ENCODE measurements at places on chromosomes 5 and 9.

GRCh38 chr5:147686421-147686820 is 96.1 kb downstream of the JAKMIP2 start:
- no peak for DNase-seq
- no peaks in the 10 kb centered on the region for H3K27me3 ChIP-seq
- no peak overlapping the region for H3K27ac ChIP-seq
- H3K4me3 ChIP-seq, result no peak overlapping the region
- H3K36me3 ChIP-seq, result no peaks in the 10 kb centered on the region

DNA sequence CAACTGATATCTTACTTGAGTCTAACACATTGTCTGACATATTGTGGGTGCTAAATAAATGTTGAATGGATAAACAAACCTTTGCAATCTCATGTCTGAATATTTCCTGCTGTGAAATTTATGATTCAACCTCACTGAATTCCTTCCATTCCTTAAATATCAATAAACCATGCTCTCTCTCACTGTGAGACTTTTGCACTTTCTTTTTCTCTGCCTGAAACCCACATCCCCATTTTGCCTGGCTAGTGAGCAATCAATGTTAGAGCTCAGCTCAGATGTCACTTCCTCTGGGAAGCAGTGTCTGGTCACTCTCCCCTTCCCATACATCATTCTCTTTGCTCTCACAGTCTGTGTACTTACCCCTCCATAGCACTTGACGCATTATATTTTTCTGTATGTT is 383.7 kb upstream of the TRPC7 start:
- H3K27me3 ChIP-seq, result no peaks in the 10 kb centered on the region
- DNase-seq, result no peak
- H3K4me3 ChIP-seq, result no peak overlapping the region
- H3K4me1 ChIP-seq, result no peaks in the 10 kb centered on the region
- H3K36me3 ChIP-seq, result no peaks in the 10 kb centered on the region
- H3K27ac ChIP-seq, result no peak overlapping the region

GRCh38 chr9:91195372-91196012 is 166.2 kb downstream of the AUH start:
- DNase-seq, result no peak
- H3K36me3 ChIP-seq, result no peaks in the 10 kb centered on the region
- H3K4me3 ChIP-seq, result no peak overlapping the region
- H3K27me3 ChIP-seq, result peaks cover 4% of the 10 kb centered on the region

- H3K27ac ChIP-seq, result no peak overlapping the region
- no peaks in the 10 kb centered on the region for H3K36me3 ChIP-seq
- H3K4me3 ChIP-seq, result no peak overlapping the region
- H3K27me3 ChIP-seq, result no peaks in the 10 kb centered on the region
- DNase-seq, result no peak
Observed at GRCh38 chr9:88587885-88588649, 53.1 kb downstream of the NXNL2 start.

- H3K36me3 ChIP-seq, result no peaks in the 10 kb centered on the region
- H3K27me3 ChIP-seq, result peaks cover 11% of the 10 kb centered on the region
- no peak overlapping the region for H3K27ac ChIP-seq
- no peak overlapping the region for H3K4me3 ChIP-seq
Observed at GRCh38 chr5:171477101-171477500, 57.7 kb downstream of the FGF18 start.

DNA sequence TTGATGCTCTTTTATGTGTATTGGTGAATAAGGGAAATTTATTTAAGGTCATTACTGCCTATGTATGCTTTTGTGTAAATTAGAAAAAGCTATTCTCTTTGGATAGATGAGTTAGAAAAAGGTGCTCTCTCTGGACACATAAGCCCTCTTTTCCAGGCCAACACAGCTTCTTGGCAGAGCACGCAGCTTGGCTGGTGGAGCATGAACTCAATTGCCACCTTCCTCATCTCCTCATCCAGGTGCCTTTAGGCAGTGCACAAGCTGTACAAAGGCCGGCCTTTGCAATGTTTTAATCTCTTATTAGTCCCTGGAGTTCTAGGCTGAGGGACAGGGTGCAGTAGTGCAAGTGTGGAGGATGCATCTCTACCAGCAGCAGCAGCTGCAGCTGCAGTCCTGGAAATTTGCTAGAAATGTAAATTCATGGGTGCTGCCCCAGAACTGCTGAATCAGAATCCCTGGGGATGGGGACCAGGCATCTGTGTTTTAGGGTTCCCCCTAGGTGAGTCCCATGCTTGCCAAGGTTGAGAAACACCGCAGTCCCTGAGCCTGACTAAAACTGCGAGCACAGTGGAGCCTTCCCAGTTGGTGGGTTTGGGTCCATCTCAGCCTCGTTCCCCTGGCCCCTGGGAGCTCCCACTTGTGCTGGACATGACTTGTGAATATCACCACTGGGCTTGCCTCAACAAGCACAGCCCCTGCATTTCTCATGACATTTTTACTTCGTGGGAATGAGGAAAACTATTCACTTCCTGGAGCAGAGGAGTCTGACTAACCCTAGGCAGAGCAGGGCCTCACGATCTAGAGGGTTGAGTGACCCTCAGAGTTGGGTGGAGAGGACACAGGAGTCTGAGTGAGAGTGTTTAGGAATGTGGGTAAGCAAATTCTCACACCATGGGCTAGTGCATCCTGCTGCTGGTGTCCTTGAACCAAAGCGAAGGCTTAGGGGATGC is 272.3 kb downstream of the ZSWIM6 start:
- H3K36me3 ChIP-seq, result no peaks in the 10 kb centered on the region
- DNase-seq, result peak; percentile 2
- no peak overlapping the region for H3K4me3 ChIP-seq
- peaks cover 3% of the 10 kb centered on the region for H3K27me3 ChIP-seq

DNA sequence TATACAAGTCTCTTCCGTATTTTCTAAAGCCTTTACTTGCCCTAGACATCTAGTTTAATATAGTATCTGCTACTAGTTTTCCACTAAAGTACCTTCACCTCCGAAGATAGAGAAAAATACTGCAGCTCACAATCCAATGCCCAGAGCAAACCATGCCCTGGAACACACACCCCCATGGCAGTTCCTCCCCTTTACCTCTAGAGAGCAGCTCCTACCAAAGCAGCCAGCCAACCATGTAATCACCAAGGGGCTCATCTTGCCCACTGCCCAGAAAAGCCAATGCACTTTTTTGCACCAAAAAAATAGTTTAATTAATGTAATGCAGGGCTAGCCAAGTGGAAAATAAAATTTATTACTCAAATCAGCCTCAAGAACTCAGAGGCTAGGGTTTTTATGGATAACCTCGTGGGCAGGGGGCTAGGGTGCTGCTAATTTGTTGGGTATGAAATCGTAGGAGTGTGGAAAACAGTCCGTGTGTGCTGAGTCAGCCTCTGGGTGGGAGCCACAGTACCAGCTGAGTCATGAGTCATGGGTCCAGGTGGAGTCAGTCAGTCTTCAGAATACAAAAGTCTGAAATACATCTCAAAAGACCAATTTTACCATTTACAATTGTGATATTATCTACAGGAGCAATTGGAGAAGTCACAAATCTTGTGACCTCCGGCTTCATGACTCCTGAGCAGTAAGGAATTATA is 120.1 kb upstream of the ACO1 start:
- no peak overlapping the region for H3K4me3 ChIP-seq
- H3K27me3 ChIP-seq, result no peaks in the 10 kb centered on the region
- no peak overlapping the region for H3K27ac ChIP-seq
- no peaks in the 10 kb centered on the region for H3K4me1 ChIP-seq

GRCh38 chr9:3880851-3881250 is 355.1 kb upstream of the RFX3 start:
- H3K27me3 ChIP-seq, result no peaks in the 10 kb centered on the region
- no peak for DNase-seq
- H3K4me3 ChIP-seq, result no peak overlapping the region
- no peaks in the 10 kb centered on the region for H3K36me3 ChIP-seq
- H3K27ac ChIP-seq, result peak overlapping the region; percentile 61

- DNase-seq, result no peak
- no peak overlapping the region for H3K4me3 ChIP-seq
- peaks cover 16% of the 10 kb centered on the region for H3K27me3 ChIP-seq
- H3K36me3 ChIP-seq, result no peaks in the 10 kb centered on the region
Observed at GRCh38 chr9:36770025-36770424, 197.3 kb downstream of the MELK start.

- peaks cover 14% of the 10 kb centered on the region for H3K4me1 ChIP-seq
- H3K27me3 ChIP-seq, result no peaks in the 10 kb centered on the region
- no peak for DNase-seq
- H3K4me3 ChIP-seq, result peak overlapping the region; percentile 92
Observed at GRCh38 chr9:3526997-3527940, 1.5 kb upstream of the RFX3 start.

DNA sequence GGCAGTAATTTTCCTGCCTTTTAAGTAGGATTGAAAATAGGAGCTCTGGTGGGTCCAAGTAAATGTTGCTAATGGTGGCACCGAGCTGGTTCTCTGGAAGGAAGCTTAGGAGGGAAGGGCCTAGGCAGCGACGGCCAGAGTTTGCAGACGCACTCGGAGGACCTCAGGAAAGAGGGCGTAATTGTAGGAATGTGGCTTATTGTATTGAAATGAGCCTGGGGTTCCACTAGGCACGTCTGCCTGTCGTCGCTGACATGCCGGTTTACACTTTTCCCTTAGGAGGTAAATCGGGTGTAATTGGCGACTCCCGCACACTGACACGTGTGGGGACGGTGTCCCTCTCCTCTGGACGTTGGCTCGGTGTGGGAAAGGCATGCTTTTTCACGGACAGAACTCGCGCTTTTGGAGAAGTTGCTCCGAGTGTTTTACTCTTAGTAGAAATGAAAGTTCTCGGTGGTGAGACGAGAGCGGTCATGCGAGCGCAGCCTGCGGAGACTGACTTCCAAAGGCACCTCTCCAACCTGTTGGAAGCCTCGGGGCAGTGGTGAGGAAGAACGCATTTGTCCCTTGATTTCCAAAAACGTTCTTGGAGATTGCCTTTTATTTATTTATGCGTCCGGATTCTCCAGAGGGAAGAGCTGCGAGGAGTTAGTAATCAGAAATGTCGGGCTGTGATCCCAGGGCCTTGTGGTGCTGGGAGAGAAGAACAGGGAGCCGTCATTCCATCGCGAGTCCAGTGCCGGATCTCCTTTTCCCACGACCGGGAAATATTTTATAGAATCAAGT is 1.3 kb downstream of the NR4A3 start:
- no peak overlapping the region for H3K27ac ChIP-seq
- DNase-seq, result no peak
- H3K4me3 ChIP-seq, result peak overlapping the region; percentile 86
- peaks cover 29% of the 10 kb centered on the region for H3K4me1 ChIP-seq
- no peaks in the 10 kb centered on the region for H3K36me3 ChIP-seq

- no peak overlapping the region for H3K27ac ChIP-seq
- no peak for DNase-seq
- H3K36me3 ChIP-seq, result no peaks in the 10 kb centered on the region
- no peak overlapping the region for H3K4me3 ChIP-seq
- H3K4me1 ChIP-seq, result peaks cover 17% of the 10 kb centered on the region
Observed at GRCh38 chr5:56412601-56413379, 179.7 kb upstream of the ANKRD55 start.

- DNase-seq, result no peak
- H3K4me3 ChIP-seq, result no peak overlapping the region
- H3K4me1 ChIP-seq, result no peaks in the 10 kb centered on the region
- H3K27ac ChIP-seq, result no peak overlapping the region
- H3K36me3 ChIP-seq, result no peaks in the 10 kb centered on the region
- no peaks in the 10 kb centered on the region for H3K27me3 ChIP-seq
Observed at GRCh38 chr9:16484180-16484579, 386.3 kb downstream of the BNC2 start.

DNA sequence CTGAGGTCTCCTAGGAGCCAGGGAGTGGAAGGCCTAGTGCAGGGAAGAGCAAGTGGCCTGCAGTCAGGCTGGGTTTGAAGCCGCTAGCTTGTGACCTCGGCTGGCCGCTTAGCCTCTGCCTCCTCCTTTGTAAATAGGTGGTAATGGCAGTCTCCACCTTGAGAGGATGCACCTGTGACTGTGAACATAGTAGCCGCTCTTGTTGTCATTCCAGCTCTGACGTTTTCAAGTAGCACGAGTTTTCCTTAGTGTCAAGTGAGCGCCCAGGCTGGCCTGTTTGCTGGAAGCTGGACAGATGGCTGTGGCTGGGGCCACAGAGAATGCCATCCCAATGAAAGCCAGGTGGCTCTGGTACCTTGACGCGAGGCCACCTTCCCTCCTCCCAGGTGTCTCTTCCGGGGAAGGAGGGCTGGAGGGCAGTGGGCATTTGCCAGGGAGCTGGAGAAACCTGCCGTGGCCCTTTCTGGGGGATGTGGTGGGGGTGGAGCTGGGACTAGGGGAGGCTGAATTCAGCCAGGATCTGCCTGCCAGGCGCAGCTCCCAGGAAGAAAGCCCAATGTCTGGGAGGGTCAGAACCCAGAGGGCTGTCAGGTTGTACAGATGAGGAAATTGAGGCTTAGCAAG is 2.5 kb downstream of the ASS1 start:
- H3K27ac ChIP-seq, result no peak overlapping the region
- H3K4me1 ChIP-seq, result peaks cover 48% of the 10 kb centered on the region
- DNase-seq, result no peak
- peaks cover 16% of the 10 kb centered on the region for H3K27me3 ChIP-seq

GRCh38 chr9:132068605-132069004 is 11.1 kb downstream of the MED27 start:
- DNase-seq, result no peak
- H3K4me3 ChIP-seq, result no peak overlapping the region
- H3K36me3 ChIP-seq, result peaks cover 7% of the 10 kb centered on the region
- no peaks in the 10 kb centered on the region for H3K27me3 ChIP-seq
- H3K27ac ChIP-seq, result no peak overlapping the region

DNA sequence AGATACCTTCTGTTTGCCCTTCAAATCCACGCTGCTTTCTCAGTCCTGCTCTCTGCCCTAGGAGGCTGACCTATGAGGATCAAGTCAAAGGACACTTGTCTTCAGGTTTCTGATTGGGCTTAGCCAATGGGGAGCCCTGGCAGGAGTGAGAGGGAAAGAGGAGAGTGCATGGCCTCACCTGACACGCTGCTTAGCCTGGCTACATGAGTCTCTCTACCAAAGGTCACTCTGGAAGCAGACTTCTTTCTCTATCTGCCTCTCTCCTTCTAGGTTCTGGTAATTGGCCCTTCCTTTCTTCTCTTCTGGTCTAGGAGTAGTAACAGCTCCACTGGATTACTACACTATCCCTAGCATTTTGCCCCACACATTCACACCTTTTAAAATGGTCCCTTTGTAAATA is 13.1 kb downstream of the ARSB start:
- DNase-seq, result no peak
- no peak overlapping the region for H3K4me3 ChIP-seq
- peaks cover 11% of the 10 kb centered on the region for H3K4me1 ChIP-seq
- no peak overlapping the region for H3K27ac ChIP-seq

DNA sequence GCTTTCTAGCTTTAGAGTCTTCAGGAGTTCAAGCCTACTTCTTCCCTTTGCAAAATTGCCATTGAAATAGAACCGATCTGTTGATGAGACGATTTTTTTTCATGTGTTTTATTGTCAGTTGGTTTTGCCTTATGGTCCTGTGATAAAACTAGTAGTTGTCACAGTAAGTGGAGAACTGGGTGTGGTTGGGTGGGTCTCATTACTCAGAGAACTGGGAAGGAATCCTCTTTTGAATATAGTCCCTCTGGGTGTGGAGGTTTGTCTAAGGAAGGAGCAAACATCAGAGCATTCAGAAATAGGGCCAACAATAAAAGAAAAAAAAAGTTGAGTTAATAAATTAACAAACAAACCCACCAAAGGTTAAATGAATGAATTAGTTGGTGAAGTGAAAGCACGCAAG is 69.0 kb downstream of the ALDH1A1 start:
- H3K36me3 ChIP-seq, result no peaks in the 10 kb centered on the region
- no peak overlapping the region for H3K4me3 ChIP-seq
- H3K27me3 ChIP-seq, result no peaks in the 10 kb centered on the region
- DNase-seq, result no peak
- H3K4me1 ChIP-seq, result peaks cover 7% of the 10 kb centered on the region

Measured in keratinocyte (primary cell).